ENCODE measurements at places on chromosomes 5 and 9. TPM values are rescaled to one million over a fixed set of nuclear protein-coding genes. Genes with fewer than 3 reads are reported as not detected.

DDX46 gene
- total RNA-seq = 12.6 TPM

JADE2 gene
- 17.5 TPM for total RNA-seq

MYO10 gene
- total RNA-seq = 59.5 TPM

ENTREP1 gene
- 11.1 TPM for total RNA-seq

ENHO gene
- total RNA-seq = not detected

ELOVL7 gene
- under 0.01 TPM for total RNA-seq

MAP1B gene
- total RNA-seq = 41.4 TPM

PLPP7 gene
- total RNA-seq = 2.0 TPM

TUSC1 gene
- total RNA-seq = 7.0 TPM

TAF11L5 gene
- not detected for total RNA-seq

- DNase-seq = no peak
These were observed 36.1 kb downstream of the PAPPA start for GRCh38 chr9:116189683-116190082.

GRCh38 chr9:136225748-136226679, 19.6 kb downstream of the QSOX2 start:
- DNase-seq = peak; percentile 55

DNA sequence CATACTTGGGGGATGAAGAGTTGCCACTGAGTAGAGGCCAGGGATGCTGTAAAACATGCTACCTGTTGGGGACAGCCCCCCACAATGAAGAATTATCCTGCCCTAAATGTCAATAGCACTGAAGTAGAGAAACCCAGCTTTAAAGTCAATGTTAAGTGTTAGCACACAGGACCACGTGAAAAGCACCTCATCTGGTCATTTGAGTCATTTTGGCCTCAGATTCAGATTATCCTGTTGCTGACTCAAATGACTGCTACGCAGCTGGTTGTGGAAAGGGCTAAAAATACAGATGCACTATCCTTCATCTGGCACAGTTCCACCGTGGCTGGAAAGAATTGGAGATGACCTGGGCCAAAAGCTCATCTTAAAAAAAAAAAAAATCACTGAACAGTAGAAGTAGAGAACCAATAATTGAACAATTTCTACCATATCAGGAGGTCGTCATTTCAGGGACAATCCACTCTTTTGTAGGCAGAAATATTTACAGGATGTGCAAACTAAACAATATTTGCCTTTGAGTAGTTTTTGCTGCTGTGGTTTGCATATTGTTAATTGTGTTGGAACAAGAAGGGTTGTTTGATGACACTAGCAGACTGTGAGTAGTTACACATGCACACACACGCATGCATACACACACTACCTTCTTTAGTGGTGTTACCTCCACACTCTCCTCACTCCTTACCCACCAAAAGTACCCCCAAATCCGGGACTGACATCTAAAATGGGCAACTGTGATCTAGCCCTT, 195.3 kb upstream of the KLF9 start:
- peak; percentile 89 for DNase-seq

GRCh38 chr5:25005431-25005830, 360.7 kb upstream of the CDH10 start:
- DNase-seq = no peak

DNA sequence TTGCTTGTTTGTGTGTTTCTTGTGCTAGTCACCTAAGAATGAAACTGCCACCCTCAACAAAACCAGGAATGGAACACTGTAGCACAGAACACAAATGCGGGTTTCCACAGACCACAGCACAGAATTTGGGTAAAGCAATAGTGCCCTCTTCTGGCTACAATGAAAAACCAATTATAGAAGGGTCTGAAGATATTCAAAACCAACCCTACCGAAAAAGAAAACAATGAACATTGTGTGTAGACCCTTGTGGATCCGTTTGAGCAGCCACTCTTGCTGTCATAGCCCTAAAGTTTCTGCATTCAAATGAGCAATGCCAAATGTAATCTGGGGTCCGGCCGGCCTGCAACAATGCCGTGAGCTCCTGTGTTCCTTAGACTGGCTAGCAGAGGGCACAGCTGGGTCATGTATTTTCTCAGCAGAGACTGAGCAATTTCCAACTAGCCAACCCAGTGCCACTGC, 8.3 kb upstream of the ENC1 start:
- DNase-seq = peak; percentile 79

- DNase-seq = no peak
These were observed 62.9 kb upstream of the ZNF622 start for GRCh38 chr5:16528382-16529110.

DNA sequence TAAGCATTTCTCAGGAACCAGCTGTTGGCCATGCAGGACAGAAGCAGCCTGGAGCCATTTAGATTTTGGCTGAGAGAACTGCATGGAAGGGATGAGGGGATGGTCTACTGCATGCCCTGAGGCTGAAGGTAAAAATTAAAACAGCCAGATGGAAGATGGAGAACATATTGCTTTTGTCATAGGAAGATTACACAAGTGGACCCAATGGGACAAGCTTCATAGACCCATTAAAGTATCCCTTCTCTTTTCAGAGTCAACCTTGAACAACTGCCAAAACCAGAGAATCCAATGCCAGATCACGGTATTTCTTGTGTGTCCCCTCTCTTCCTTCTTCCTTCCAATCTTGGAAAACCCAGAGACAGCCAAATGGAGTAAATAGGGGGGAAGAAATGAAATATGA, 253.4 kb downstream of the NR2F1-AS1 start:
- no peak for DNase-seq

GRCh38 chr5:33379757-33380156, 61.0 kb upstream of the TARS1 start:
- DNase-seq = peak; percentile 62

- no peak for DNase-seq
These were observed 291.6 kb downstream of the TLE1 start for GRCh38 chr9:81397481-81398381.

GRCh38 chr9:113562653-113563381, 99.3 kb downstream of the RGS3 start:
- DNase-seq = no peak

GRCh38 chr5:113039934-113040285, 63.3 kb downstream of the DCP2 start:
- DNase-seq = peak; percentile 68

DNA sequence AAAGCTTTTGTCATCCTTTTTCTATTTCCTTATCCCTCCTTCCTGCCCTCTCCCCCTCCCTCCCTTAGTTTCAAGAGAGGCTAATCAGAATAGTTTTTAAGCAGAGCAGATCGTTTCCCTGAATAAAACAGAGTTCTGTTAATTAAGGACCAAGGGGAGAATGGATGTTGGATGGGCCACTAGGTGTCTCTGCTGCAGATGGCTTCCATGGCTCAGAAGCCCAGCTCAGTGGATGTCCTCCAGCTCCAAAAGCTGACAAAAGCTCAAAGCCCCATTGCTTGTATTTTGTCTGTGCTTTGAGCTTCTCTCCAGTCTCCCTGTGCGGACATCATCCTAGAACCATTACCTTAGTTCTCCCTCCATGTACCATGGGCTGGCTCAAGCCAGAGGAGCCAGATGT, 21.0 kb upstream of the NPR3 start:
- DNase-seq = peak; percentile 36

DNA sequence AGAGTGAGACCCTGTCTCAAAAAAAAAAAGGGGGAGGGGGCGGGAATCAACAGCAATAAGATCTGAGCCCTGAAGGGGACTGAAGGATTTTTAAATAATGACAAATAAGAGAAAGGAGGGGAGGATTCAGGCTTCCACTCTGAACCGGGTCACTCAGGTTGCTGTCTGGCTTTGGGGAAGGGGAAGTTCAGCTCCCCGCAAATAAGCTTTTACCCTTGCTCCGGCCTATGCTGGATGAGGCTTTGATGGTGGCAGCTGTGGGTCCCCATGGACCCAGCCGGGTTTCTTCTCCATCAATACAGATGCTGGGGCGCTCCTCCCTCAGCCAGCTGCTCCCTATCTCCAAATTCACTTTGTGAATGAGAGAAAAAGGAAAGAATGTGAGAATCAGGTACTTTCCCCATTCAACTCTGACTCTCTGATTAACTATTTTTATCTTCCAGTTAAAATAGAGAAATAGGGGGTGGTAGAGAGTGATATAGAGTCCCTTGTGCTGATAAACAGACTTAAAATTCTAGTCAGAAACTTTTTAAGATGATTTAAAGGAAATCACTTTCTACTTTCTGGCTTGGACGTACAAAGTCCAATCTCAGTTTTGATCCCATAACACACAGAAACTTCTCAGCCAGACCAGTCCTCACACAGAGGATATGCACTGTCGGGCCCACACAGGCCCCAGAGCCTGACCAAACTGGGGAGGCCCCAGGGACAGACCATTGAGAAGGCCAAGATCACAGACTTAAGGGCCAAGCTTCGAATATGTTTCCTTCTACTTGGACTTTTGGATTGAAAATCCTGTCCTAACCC, 39.6 kb downstream of the C5orf15 start:
- no peak for DNase-seq

GRCh38 chr9:1536522-1537170, 478.5 kb upstream of the SMARCA2 start:
- DNase-seq = no peak

DNA sequence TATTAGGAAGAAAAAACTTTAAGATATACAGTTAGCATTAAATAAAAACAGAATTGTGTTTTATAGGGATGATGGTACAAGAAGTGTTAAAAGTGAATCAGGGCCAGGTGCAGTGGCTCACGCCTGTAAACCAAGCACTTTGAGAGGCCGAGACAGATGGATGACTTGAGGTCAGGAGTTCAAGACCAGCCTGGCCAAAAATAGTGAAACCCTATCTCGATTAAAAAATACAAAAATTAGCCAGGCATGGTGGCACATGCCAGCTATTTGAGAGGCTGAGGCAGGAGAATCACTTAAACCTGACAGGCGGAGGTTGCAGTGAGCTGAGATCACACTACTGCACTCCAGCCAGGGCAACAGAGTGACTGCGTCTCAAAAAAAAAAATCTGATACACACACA, 282.9 kb upstream of the ATP10B start:
- no peak for DNase-seq

- DNase-seq = no peak
These were observed 2.0 kb downstream of the RGMB start for GRCh38 chr5:98775246-98776065.

DNA sequence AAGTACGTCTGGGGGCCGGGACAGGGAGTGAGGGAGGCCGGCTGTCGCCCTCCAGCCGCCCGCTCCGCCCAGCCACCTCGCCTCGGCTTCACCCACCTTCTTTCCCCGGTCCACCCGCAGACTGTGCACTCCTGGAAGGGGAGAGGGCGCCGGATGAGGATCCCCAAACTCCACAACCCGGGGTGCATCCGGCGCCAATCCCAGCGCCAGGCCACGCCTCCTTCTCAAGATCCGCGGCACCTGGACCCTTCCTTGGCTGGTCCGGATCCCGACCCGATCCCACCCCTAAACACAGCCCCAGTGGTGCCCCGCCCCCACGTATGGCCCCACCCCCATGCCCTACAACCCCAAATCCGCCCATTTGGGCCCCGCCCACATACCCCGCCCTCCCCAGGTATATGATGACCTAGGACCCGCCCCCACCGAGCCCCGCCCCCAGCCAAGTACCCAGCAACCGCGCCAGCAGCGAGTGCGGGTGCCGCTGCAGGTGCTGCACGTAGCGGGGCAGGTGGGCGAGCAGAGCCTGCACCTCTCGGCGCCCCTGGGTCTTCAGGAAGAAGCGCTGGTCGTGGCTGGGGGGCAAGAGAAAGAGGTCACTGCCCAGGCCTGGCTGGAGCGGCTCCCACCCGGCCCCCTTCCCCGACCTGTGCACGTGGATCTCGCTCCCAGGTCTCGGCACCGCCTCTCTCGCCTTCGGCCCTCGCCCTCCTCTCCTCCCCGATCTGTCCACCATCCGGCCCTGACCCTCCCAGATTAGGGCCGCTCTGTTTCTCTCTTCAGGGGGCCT, 3.2 kb downstream of the PIP5KL1 start:
- DNase-seq = no peak

DNA sequence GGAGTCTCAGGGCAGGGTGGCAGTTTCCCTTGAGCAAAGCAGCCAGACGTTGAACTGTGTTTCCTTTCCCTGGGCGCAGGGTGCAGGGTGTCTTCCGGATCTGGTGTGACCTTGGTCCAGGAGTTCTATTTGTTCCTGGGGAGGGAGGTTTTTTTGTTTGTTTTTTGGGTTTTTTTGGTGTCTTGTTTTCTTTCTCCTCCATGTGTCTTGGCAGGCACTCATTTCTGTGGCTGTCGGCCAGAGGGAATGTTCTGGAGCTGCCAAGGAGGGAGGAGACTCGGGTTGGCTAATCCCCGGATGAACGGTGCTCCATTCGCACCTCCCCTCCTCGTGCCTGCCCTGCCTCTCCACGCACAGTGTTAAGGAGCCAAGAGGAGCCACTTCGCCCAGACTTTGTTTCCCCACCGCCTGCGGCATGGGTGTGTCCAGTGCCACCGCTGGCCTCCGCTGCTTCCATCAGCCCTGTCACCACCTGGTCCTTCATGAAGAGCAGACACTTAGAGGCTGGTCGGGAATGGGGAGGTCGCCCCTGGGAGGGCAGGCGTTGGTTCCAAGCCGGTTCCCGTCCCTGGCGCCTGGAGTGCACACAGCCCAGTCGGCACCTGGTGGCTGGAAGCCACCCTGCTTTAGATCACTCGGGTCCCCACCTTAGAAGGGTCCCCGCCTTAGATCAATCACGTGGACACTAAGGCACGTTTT, 3.5 kb upstream of the PHYHD1 start:
- DNase-seq = peak; percentile 79

DNA sequence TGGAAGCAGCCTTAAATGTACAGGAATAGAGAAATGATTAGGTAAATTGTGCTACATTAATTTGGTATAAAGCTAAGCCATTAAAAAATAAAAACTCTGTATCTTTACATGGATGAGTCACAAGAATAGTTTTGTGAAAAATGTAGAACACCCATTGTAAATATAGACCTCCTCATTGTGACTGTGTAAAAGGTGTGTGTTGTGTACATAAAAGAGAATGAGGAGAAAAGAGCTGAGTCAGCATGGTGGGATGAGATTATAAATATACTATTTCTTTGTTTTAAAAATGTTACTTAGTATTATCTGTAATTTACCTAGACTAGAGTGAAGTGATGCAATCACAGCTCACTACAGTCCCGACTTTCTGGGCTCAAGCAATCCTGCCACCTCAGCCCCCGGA, 250.5 kb downstream of the KIAA0825 start:
- DNase-seq = no peak

DNA sequence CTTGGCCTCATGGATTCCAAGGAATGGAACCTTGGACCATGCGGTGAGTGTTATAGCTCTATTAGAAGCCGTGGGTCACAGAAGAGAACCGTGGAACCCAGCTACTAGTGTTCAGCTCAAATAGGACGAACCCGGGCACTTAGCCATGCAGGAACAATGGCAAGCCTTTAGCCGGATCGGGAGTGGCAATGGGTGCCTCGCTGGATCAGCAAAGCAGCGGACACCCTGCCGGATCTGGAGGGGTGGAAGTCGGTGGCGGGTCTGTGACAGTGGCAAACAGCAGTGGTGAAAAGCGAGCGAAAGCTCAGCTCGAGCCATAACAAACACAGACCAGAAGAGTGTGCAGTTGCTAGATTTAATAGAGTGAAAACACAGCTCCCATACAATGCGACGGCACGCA, 2.4 kb upstream of the CDO1 start:
- DNase-seq = no peak

All from lung microvascular endothelial cell (primary cell).